ENCODE measurements at places on chromosomes 12 and 14.

DNA sequence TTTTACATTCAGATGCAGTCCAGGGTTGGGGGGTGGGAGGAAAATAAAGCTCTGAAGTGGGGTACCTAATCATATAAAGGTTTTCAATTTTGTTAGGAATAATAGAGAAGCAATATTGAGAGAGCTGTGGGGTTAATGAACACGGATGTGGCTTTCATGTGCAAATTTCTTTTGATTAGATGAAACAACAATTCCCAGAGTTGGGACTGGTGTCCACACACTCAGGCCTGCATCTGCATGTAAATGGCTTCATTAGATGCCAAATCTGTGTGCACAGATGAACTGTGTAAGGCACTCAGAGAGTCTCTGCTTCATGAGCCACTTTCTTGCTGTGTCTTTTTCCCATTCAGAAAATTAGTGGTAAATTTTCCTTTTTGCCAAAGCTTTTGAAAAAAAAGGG is 377.1 kb upstream of the NOVA1 start:
- DNase-seq: no peak

GRCh38 chr14:76647697-76648298 is 113.5 kb upstream of the VASH1 start:
- peak; percentile 11 for DNase-seq

GRCh38 chr12:116144384-116144783 is 133.1 kb downstream of the MED13L start:
- DNase-seq: no peak

- DNase-seq: no peak
These were observed 3.4 kb downstream of the PHC1 start for GRCh38 chr12:8917751-8918150.

DNA sequence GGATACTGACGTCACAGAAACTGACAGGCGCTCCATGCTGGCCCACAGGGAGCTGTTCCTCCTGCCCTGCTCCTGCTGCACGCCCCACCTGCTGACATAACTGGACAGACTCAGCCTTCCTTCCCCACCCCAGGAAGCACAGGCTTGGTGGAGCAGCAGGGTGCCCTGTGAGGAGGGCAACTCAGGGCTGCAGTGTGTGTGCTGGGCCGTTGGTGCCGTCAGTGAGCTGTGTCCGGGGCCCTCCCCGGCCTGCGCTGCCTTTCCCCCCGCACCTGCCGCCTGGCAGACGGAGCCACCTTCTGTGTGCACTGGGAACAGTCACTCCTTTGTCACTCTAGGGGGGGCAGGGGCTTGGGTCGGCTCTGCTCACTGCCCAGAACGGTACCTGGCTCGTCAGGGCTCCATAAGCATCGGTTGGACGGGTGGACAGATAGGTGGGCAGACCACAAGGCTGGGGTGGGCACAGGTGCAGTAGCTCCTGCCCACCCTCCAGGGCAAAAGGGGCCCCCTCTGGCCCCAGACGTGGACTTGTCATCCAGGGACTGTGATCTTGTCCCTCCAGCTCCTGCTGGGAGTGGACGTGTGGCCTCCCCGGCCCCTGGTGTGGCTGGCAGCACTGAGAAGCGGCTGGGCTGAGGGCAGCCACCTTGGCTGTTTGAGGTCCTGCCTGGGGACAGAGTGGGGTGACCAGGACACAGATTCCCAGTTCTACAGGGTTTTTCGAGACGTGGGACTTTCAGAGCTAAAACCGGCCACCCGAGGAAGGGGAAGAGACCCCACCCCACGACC is 32.8 kb downstream of the FBRSL1 start:
- no peak for DNase-seq

DNA sequence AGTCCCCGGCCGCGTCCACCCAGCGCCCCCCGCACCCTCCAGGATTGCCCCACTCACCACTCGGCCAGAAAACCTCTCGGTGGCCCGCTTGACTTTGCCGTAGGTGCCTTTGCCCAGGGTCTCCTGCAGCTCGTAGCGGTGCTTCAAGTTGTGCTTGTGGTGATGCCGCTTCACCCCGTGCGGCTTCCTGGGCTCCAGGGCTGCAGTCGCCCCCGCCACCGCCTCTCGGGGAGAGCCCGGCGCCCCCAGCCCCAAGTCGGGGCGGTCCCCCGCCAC is 459 bp downstream of the NUAK1 start:
- DNase-seq: no peak

DNA sequence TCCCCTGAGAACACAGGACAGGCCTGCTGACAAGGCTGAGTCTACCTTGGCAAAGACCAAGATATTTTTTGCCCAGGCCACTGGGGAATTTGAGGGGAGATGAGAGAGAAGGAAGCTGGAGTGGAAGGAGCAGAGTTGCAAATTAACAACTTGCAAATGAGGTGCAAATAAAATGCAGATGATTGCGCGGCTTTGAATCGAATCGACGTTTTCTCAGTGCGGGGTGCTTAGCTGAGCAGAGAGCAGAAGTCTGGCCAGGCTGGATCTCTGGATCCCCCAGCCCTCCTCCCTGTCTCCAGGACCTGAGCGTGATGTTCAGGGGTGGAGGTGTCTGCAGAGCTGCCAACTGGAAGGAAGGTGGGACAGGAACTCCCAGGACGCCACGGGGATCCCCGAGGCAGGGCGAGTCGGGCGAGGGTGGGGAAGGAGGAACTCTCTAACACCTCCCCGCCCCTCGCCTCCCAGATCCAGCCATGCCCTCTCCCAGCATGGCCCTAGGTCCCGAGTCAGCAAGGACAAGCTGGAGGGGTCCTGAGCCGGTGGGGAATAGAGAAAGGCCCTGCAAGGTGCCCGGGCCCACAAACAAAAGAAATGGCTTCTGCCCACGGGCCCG is 527 bp upstream of the CARMIL3 start:
- DNase-seq: no peak

- peak; percentile 29 for DNase-seq
These were observed 993.9 kb downstream of the GALC start for GRCh38 chr14:86999036-86999435.

- no peak for DNase-seq
These were observed 239.2 kb upstream of the AMIGO2 start for GRCh38 chr12:47318963-47319362.

DNA sequence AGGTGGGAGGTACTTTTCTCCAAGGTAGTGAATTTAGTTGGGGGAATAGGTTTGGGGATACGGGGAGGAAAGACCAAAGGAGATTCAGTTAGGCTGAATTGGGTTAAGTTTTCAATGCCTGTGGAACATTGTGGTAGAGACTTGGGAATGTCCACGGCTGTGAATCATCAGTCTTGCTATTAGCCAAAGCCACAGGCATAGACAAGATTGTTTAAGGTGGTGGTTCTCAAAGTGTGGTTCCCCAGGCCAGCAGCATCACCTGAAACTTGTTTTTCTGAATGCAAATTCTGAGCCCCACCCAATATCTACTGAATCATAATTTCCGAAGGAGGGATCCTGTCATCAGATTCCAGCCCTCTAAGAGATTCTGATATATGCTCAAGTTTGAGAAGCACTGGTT is 316.2 kb downstream of the EGLN3 start:
- no peak for DNase-seq

- DNase-seq: peak; percentile 85
These were observed 718.8 kb upstream of the TMEM132C start for GRCh38 chr12:127548123-127548553.

DNA sequence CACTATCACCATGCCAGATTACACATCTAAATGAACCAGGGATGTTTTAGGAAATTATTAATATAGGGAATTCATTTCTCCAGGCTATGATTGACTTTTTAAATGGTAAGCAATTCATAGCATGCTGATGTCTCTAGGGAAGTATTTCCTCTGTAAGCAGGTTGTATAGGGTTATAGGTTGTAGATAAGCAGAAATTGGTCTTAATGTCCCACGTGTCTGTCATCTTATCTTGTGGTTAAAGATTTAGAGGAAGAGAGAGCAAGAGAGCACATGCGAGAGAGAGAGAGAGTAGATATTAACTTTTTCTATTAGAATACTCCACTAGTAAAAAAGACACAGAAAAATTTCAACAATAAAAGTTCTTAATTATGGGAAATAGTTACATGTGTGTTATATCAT is 32.6 kb downstream of the TRHDE start:
- no peak for DNase-seq

DNA sequence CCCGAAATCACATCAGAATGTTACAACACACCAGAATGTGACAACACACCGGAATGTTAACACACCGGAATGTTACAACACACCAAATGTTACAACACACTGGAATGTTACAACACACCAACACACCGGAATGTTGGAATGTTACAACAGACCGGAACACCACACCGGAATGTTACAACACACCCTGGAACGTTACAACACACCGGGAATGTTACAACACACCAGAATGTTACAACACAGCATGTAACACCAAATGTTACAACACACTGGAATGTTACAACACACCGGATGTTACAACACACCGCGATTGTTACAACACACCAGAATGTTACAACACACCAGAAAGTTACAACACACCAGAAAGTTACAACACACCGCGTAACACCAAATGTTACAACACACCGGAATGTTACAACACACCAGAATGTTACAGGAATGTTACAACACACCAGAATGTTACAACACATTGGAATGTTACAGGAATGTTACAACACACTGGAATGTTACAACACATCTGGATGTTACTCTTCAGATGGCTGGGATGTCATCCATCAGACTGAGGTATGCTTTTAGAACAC is 21.1 kb downstream of the CHFR start:
- DNase-seq: no peak

DNA sequence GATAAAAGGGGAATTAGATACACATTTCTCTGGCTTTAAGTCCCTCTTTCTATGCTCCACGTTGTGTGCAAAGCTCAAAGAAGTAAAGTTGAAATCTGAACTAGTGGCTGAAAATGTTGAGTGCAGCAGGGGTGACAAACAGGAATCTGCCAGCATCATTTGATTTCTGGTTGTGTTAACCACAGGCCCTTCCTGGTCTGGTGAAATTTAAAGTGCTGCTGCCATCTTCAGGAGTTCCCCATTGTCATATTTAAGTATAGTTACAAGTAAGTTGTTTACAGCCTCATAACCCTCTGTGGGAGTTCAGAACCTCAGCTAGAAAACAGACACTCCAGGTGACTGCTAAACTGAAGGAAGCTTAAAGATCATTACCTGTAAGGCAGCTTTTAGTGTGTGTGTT is 90.9 kb upstream of the CCDC196 start:
- DNase-seq: no peak

- peak; percentile 18 for DNase-seq
These were observed 127.2 kb downstream of the OTOGL start for GRCh38 chr12:80226576-80226975.

- no peak for DNase-seq
These were observed 118.5 kb downstream of the RFLNA start for GRCh38 chr12:124413401-124413800.

GRCh38 chr12:106247674-106248311 is at the start of gene CKAP4:
Gene CKAP4, minus strand, starts transcription at chr12:106248020. Its CDS starts 169 bp downstream, at chr12:106247851.
- peak; percentile 23 for DNase-seq

DNA sequence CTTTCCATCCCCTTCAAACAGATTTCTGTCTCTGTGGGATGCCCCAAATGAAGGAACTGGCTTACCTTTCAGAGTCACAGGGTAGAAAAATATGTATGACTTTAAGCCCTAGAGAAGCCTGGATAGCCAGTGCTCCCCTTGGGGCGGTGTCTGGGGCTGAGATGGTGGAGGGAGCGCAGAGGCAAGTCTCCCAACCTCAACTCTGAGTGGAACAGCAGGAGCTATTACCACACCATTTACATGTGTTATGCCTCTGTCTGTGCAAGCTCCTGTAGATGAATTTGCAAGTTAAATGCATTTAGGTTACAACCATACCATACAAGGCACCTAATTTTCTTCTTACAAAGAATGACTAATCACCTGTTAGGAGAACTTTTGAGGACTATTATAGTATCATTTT is 50.4 kb upstream of the CLMN start:
- DNase-seq: no peak

All from GM04503 (cell line).